ENCODE measurements at places on chromosomes 2 and 18.
A peak's percentile ranks its signal among the peaks of the same experiment; 100 is the strongest.

DNA sequence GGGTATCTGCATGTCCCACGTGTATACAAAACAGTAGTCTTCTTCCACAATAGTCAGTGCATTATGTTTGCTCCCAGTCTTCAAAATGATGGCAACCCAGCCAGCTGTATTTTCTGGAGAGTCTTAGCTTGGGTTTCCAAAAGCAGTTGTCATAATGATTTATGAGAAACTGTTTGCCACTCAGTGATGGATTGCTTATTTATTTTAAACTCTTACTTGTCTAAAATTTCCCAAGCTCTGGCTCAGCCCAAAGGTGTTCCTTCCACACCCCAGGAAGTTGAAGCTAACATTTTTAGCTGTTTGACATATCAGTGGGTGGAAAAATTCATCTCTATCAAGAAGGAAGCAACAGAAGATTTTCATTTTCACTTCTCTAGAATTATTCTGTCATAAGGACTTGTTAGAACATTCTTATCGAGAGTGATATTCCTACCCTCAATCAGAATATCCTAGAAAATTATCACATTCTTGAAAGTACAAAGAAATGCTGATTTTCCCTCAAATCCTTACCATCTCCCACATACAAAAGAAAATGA is 78.8 kb downstream of the ASAP2 start:
- DNase-seq: no peak

DNA sequence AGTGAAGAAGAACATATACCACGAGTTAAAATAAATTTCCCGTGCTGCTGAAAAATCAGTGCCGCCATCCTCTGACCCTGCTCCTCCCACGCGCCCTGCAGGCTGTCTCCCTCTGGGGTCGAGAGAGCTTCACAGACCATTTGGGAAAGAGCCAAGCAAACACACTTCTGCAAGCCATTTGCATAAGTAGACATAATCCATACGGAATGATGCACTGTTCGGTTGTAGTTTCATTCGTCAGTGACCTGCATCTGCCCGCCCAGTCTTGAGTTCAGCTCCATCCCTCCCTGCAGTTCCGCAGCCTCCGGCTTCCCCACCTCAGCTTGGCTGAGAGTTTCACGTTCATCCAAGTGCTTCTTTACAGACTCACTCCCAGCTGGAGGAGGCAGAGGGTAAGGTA is 69.6 kb downstream of the TRAPPC12 start:
- no peak for DNase-seq

DNA sequence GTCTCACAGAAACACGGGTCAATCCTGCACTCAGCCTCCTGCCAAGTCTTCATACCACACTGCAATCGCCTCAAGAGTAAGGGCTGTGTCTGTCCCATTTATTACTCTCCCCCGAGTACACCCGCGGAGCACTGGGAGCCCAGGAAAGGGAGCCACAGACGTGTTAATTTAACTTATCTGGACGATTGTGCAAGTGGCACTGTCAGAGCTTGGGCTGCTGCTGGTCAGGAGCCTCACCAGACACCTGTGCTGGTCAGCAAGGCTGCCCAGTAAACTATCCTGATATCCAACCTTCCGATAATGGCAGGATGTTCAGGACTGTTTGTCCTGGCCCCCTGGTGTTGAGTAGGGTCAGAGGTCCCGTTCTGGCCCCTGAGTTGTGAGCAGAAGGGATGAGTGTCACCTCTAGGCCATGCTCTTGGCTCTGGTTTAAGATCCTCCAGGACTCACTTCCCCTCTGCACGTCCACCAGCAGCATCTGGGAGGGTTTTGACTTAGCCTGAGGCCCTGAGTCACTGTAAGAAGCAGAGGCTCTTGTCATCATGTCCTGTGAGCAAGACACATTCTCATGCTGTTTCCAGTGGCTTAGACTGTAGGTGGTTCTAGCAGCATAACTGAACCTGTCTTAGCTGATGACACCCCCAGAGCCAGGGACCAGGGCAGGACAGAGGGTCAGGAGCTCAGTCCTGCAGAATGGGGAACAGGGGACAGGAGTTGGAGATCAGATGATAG is 82.5 kb upstream of the ARL4C start:
- DNase-seq: no peak

- no peak for DNase-seq
Measured at GRCh38 chr2:3575534-3576262, 638 bp downstream of the RPS7 start.

DNA sequence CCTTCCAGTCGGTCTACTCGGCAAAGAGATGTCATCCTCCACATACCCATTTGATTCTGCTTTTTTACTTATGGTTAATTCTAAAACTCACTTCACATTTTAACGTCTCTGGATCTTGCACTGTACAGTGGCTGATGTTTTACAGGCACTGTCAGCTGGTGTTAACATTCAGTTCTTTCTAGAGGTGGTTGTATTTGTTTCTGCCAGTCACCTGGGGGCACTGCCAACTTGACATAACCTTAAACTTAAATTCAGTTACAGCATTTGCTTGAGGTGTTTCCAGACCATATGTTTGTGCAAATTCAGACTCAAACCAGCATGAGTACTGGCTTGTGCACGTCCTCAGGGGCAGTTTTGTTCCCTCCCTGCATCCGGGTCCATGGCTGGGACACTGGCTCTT is 5.3 kb upstream of the TMEM185B start:
- no peak for DNase-seq

GRCh38 chr18:37272226-37272625 is 293.4 kb downstream of the CELF4 start:
- no peak for DNase-seq

GRCh38 chr2:179373816-179374215 is 109.2 kb upstream of the SESTD1 start:
- DNase-seq: no peak

- no peak for DNase-seq
Measured at GRCh38 chr2:88671786-88672427, 19.6 kb upstream of the RPIA start.

GRCh38 chr2:235845245-235845644 is 322.9 kb downstream of the GBX2 start:
- DNase-seq: no peak

DNA sequence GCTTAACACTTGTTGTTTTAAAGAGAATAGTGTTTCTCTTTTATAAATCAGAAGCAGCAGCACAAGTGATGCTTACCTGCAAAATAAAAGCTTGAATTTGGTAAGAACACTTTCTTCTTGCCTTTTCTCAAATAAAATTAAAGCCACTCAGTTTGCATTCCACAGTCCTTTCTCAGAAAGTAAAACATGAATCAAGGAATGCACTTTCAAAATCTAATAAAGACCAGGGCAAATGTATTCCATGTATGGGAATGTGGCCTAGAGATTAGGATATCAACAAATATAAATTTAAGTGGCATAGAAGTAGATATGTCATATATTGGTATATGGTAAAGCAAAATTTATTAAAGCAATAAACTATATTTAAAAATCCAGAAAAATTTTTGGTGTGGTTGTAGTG is 352.8 kb downstream of the THSD7B start:
- DNase-seq: no peak

GRCh38 chr18:40210696-40211095 is 1744.3 kb upstream of the PIK3C3 start:
- DNase-seq: no peak

DNA sequence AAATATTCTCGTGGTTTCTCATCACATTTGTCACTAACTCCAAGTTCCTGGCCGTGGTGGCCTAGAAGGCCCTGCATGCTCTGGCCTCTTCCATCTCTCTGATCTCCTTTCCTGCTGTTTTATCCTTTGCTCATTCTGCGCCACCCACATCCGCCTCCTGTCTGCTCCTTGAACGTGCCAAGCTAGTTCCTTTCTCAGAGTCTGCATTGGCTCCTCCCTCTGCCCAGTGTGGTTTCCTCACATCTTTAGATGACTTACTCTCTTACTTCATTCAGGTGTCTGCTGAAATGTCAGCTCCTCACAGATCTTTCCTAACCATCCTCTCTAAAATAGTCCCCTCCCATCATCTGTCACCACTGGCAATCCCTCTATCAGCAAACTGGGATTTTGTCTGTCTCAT is 158.6 kb upstream of the RBMS1 start:
- peak; percentile 51 for DNase-seq

GRCh38 chr18:10247021-10247741 is 207.3 kb upstream of the APCDD1 start:
- DNase-seq: no peak

GRCh38 chr2:25790074-25790790 is 88.1 kb downstream of the ASXL2 start:
- no peak for DNase-seq

All from stimulated activated CD4-positive, alpha-beta T cell treated with anti-CD3 and anti-CD28 coated beads, Interleukin-2, amount 100 ng/mL, for 48 hours (primary cell).